Upper lobe of right lung (tissue), 1 donor: ENCODE measurements at places on chromosomes 12 and 14. TPM values are rescaled to one million over a fixed set of nuclear protein-coding genes. Genes with fewer than 3 reads are reported as not detected.
A peak's percentile ranks its signal among the peaks of the same experiment; 100 is the strongest.

Gene REP15
- 4.5 TPM for total RNA-seq

Gene CHD8
- total RNA-seq: 72.6 TPM

Gene CD9
- 445 TPM for total RNA-seq

Gene POTEM
- total RNA-seq: not detected

Gene SH2B3
- 47.1 TPM for total RNA-seq

Gene LGALS3
- 351 TPM for total RNA-seq

Gene FCF1
- total RNA-seq: 40.7 TPM

Gene PRPH
- total RNA-seq: not detected

- no peaks in the 10 kb centered on the region for H3K36me3 ChIP-seq
- no peaks in the 10 kb centered on the region for H3K4me1 ChIP-seq
- no peak for DNase-seq
- no peaks in the 10 kb centered on the region for H3K27me3 ChIP-seq
Measured at GRCh38 chr14:76551906-76552305, 176.0 kb downstream of the ESRRB start.

GRCh38 chr14:67934862-67935261 lies 115.3 kb downstream of the RAD51B start:
- no peak overlapping the region for H3K4me3 ChIP-seq
- peaks cover 7% of the 10 kb centered on the region for H3K4me1 ChIP-seq
- H3K36me3 ChIP-seq: no peaks in the 10 kb centered on the region
- no peak for DNase-seq
- peak overlapping the region; percentile 1 for H3K27ac ChIP-seq
- no peaks in the 10 kb centered on the region for H3K27me3 ChIP-seq

GRCh38 chr12:94012590-94012989 lies 135.8 kb upstream of the PLXNC1 start:
- no peak overlapping the region for H3K4me3 ChIP-seq
- no peak for DNase-seq
- no peak overlapping the region for H3K27ac ChIP-seq

DNA sequence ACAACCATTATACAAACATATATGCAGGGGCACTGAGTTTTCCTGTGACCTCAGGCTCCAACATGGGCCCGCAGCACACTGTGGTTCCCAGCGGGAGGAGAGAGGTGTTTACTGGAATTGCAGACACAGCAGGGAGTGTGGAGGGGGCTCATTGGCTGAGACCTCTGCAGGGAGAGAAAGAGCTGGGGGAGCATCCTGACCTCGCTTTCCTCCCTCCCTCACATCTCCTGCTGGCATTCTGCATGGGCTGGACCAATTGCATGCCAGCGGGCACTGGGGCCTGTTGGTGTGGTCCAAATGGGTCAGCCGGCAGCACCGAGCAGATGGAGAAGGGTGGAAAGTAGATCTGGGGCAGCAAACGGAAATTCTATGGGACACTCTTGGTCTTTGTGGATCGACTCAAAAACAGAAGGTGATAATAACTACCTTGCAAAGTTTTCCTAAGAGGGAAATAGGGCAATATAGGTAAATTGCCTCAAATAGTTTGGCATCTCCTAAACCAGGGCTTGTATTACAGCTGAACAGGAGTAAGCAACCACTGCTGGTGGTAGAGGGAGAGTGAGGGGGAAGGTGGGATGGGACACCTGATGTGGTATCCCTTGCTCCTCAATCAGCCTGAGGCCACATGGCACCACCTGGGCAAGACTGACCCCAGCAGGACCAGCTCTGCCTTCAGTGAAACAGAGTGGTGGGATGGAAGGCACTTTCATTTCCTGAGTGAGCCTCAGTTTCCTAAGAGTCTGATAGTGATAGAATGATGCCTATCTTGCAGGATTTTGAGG lies 86.9 kb downstream of the NTF3 start:
- H3K27ac ChIP-seq: no peak overlapping the region
- H3K4me1 ChIP-seq: no peaks in the 10 kb centered on the region
- no peaks in the 10 kb centered on the region for H3K36me3 ChIP-seq
- no peak overlapping the region for H3K4me3 ChIP-seq

DNA sequence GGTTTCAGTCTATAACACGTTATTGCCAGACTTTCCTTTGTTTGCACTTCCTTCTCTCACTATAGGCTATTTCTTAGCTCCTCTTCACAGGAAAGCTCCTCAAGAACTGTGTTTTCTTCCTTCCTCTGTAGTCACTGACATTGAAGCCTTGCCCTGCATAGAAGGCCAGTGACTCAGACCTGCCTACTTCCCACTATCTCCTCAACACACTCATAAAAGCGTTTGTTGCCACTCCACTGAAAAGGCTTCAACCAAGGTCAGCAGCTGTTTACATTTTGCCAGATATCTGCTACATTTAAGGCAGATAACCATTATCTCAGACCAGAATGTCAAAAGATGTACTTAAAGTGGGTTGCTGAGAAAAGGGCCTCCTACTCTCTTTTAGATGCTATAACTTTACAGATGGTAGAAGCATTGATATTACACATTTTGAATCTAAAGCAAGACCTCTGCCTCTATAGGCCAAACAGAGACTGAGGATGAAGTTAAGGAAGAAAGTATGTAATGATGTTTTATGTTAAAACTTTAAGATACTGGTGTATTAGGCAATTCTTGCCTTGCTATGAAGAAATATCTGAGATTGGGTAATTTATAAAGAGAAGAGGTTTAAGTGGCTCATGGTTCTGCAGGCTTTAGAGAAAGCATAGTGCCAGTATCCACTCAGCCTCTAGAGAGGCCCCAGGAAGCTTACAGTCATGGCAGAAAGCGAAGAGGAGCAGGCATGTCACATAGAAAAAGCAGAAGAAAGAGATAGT lies 233.3 kb upstream of the FLRT2 start:
- no peaks in the 10 kb centered on the region for H3K27me3 ChIP-seq
- H3K4me3 ChIP-seq: no peak overlapping the region
- H3K27ac ChIP-seq: no peak overlapping the region
- no peaks in the 10 kb centered on the region for H3K36me3 ChIP-seq
- no peak for DNase-seq

GRCh38 chr14:50544911-50545310 lies 12.5 kb upstream of the MAP4K5 start:
- no peak overlapping the region for H3K27ac ChIP-seq
- no peaks in the 10 kb centered on the region for H3K4me1 ChIP-seq
- no peaks in the 10 kb centered on the region for H3K27me3 ChIP-seq
- DNase-seq: peak; percentile 77

GRCh38 chr14:101082436-101083384 lies 179.2 kb upstream of the RTL1 start:
- H3K27ac ChIP-seq: no peak overlapping the region
- peak; percentile 32 for DNase-seq
- no peaks in the 10 kb centered on the region for H3K4me1 ChIP-seq
- no peak overlapping the region for H3K4me3 ChIP-seq
- peaks cover 24% of the 10 kb centered on the region for H3K27me3 ChIP-seq

GRCh38 chr14:74324931-74325361 lies 22.2 kb upstream of the ABCD4 start:
- no peak for DNase-seq
- no peaks in the 10 kb centered on the region for H3K36me3 ChIP-seq
- H3K4me3 ChIP-seq: no peak overlapping the region
- no peaks in the 10 kb centered on the region for H3K27me3 ChIP-seq

- H3K27ac ChIP-seq: peak overlapping the region; percentile 66
- no peak for DNase-seq
- H3K4me1 ChIP-seq: peaks cover 85% of the 10 kb centered on the region
Measured at GRCh38 chr14:69635981-69636639, 24.7 kb downstream of the SUSD6 start.

GRCh38 chr12:102885043-102885932 lies 31.8 kb downstream of the PAH start:
- no peak overlapping the region for H3K27ac ChIP-seq
- no peak for DNase-seq

DNA sequence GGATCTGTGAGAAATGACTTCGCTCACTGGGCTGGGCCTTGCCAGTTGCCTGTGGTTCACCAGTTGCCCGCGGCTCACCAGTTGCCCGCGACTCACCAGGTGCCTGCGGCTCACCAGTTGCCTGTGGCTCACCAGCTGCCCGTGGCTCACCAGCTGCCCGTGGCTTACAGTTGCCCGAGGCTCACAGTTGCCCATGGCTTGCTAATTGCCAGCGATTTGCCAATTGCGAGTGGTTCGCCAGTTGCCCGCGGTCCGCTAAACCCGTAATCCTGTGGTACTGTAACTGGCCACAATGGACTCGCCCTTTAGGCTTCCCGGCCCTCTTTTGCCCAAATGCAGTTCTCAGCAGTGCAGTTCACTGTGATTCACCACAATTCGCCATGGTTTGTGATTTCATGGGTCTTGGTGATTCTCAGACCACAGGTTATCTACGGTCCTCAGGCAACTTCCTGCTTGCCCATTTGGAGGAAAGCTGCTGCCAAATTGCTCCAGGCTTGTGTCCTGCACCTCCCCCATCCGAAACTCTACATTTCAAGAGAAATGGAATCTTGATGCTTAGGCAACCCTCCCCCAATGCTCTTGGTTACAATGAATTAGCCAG lies 15.0 kb upstream of the MEG3 start:
- no peaks in the 10 kb centered on the region for H3K4me1 ChIP-seq
- DNase-seq: no peak
- no peaks in the 10 kb centered on the region for H3K36me3 ChIP-seq
- H3K27ac ChIP-seq: no peak overlapping the region

DNA sequence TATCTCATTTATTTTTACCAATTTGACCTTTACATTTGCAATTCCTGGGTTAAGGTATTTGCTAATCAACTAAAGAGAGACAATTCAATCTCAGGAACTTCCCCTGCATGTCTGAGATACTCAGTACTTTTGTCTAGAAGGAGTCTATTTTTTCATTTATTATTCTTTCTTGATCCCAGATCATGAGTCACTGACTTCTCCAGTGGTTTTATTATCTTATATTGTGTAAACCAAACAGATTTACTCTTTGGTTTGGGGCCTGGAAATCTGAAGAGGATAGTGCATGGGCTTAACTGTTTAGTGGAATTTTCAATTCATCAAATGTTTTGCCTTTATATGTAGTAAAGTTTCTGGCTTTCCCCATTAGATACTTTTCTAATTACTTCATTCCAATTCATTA lies 185.4 kb downstream of the ALG10B start:
- H3K36me3 ChIP-seq: no peaks in the 10 kb centered on the region
- H3K27ac ChIP-seq: no peak overlapping the region
- DNase-seq: no peak
- H3K4me1 ChIP-seq: no peaks in the 10 kb centered on the region

GRCh38 chr12:108798551-108799221 lies 58.7 kb downstream of the SSH1 start:
- no peak overlapping the region for H3K4me3 ChIP-seq
- peaks cover 18% of the 10 kb centered on the region for H3K4me1 ChIP-seq
- peaks cover 67% of the 10 kb centered on the region for H3K36me3 ChIP-seq
- DNase-seq: no peak
- H3K27me3 ChIP-seq: no peaks in the 10 kb centered on the region

DNA sequence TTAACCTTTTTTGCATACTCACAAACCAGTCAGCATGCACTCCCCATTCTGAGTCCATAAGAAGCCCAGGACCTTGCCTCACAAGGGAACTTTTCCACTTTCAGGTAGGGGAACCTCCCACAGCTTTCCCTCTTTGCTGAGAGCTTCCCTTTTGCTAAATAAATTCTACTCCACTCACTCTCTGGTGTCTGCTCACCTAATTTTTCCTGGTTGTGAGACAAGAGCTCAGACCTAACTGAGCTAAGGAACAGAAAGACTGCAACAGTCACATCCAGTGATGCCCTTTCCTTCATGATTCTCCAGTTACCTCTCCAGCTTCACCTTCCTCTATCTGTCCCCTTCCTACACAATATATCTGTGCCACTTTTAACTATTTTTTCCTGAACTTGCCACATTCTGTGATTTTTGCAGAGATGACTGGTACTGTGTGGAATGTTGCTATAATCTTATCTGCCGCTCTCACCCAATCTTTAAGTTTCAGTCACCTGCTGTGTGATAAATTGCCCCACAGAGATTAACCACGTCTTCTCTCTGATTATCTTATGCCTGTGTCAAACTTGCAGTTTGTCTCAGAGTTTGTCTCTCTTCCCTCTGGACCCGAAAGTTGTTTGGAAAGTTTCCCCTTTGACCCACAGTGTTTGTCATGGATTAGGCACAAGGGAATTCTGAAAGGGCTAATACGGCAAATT lies 737.1 kb upstream of the FLRT2 start:
- H3K4me1 ChIP-seq: no peaks in the 10 kb centered on the region
- H3K27ac ChIP-seq: no peak overlapping the region
- no peaks in the 10 kb centered on the region for H3K36me3 ChIP-seq
- no peaks in the 10 kb centered on the region for H3K27me3 ChIP-seq
- no peak overlapping the region for H3K4me3 ChIP-seq
- no peak for DNase-seq

DNA sequence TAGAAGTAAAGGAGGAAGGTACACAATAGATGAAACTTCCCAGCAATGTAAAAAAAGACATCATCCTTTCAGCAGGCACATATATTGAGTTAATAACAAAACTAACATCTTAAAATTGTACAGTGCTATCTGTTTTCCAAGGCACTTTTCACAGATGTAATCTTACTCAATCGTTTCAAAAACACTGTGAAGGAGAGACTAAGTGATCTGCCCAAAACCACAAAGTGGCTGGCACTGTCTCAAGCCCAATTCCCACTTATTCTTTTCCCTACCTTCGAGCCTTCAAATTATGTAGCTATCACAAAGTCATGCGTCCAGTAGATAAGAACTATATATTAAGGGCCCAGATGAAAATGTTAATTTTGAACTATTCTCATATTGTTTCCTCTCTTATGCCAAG lies 193.6 kb upstream of the RASSF8 start:
- no peaks in the 10 kb centered on the region for H3K27me3 ChIP-seq
- no peaks in the 10 kb centered on the region for H3K36me3 ChIP-seq
- no peaks in the 10 kb centered on the region for H3K4me1 ChIP-seq
- no peak for DNase-seq
- no peak overlapping the region for H3K4me3 ChIP-seq

- H3K27me3 ChIP-seq: no peaks in the 10 kb centered on the region
- H3K4me3 ChIP-seq: no peak overlapping the region
- no peak overlapping the region for H3K27ac ChIP-seq
- no peaks in the 10 kb centered on the region for H3K36me3 ChIP-seq
- DNase-seq: no peak
Measured at GRCh38 chr12:58815235-58815634, 105.1 kb downstream of the LRIG3 start.

DNA sequence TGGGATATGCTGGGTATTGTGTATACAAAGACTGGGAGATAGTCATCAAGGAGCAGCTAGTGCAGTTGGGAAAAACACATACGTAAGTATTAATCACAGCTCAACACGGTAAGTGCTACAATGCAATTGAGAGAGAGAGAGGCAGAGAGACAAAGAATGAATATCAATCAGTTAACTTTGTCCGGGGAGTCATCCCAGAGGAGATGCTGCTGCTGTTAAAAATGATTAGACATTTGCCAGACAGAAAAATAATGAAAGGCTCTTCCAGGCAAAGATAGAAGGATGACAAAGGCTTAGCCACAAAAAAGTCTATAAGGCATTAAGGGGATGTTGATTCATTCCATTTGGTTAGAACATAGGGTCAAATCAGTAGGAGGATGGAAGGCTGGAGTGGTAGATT lies 45.1 kb downstream of the AKAP6 start:
- H3K36me3 ChIP-seq: no peaks in the 10 kb centered on the region
- H3K4me1 ChIP-seq: no peaks in the 10 kb centered on the region
- no peak overlapping the region for H3K27ac ChIP-seq
